Activated CD8-positive, alpha-beta memory T cell treated with anti-CD3 and anti-CD28 coated beads for 1 hour (primary cell): ENCODE measurements at places on chromosomes 13 and 19.

DNA sequence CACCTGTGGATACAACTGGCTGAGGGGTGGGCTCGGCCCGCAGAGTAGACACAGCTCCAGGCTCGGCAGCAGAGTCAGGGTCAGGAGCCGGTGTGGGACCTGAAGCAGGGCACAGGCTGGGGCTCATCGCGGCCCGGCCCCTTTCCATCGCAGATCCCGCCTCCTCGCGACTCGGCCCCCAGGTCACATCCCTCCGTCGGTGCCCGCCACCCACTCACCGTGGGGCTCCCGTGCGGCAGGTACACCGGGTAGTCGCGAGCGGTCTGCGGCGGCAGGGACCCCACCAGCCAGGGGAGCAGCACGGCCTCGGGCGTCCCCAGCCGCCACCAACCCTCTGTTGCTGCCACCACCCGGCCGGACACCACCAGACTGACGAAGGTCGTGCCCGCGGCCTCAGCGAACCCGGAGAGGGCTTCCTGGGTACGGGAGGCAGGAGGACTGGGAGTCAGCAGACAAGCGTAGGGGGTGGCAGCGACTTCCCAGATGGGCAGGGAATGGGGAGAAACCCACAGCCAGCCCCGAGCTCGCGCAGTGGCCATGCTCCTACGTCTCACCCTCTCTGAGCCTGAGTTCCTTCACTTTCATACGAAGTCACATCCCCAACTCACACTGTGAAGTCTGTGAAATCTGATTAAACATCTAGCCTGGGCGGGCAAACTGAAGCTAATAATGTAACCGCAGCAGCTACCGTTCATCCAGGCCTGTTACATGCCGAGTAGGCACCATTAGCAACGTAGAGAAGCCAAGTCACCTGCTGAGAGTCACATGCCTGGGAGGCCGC is 3.7 kb downstream of the FUZ start:
- peak; percentile 24 for DNase-seq

- DNase-seq: no peak
Measured at GRCh38 chr19:38337360-38337653, 1.7 kb downstream of the CATSPERG start.

DNA sequence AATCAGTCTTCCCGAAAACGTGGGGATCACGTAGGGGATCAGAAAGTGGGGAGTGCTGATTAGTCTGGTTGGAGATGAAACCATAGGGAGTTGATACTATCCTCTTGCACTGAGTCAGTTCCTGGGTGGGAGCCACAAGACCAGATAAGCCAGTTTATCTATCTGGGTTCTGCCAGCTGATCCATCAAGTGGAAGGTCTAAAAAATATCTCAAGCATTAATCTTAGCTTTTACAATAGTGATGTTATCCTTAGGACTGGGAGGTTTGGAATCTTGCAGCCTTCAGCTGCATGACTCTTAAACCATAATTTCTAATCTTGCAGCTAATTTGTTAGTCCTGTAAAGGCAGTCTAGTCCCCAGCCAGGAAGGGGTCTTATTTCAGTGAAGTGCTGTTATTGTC is 2474.2 kb downstream of the PCDH9 start:
- DNase-seq: no peak

DNA sequence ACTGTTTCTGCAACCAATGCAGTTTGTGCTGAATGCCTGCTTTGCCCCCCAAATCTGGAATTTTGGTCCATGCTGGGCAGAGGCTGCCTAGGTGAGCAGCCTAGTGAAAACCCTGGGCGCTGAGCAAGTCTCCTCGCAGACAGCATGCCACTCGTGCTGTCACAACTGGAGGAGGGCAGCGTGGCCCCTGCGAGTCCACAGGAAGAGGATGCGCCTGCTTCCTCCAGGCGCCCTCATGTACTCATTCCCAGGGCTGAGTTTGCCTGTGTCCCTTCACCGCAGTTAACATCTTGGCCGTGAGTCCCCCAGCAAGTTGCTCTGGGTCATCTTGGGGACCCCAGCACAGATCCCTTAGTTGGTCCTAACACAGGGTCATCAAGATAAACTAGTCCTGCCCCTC is 26.2 kb upstream of the TMEM160 start:
- no peak for DNase-seq

DNA sequence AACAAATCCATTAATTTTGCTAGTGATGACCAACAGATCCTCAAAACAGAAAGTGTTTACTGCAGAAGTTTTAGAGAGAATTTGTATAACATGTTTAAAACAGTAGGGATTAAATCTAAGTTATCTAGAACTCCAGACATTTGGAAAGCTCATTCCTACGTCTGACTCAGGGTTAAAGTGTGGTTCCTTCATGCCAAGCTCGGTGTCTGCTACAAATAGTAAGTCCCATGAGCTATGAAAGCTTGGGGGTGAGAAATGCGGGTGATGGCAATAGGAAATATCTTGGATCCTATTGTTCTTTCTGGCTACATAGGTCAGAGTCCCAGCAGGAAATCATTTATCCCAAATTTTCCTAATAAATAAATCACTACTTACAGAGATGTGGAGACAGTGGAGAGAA is 867.1 kb downstream of the UQCRFS1 start:
- DNase-seq: no peak

GRCh38 chr19:35915443-35915842 is 7.3 kb upstream of the TYROBP start:
- no peak for DNase-seq

GRCh38 chr19:17495639-17496296 is 15.7 kb upstream of the PGLS start:
- no peak for DNase-seq

DNA sequence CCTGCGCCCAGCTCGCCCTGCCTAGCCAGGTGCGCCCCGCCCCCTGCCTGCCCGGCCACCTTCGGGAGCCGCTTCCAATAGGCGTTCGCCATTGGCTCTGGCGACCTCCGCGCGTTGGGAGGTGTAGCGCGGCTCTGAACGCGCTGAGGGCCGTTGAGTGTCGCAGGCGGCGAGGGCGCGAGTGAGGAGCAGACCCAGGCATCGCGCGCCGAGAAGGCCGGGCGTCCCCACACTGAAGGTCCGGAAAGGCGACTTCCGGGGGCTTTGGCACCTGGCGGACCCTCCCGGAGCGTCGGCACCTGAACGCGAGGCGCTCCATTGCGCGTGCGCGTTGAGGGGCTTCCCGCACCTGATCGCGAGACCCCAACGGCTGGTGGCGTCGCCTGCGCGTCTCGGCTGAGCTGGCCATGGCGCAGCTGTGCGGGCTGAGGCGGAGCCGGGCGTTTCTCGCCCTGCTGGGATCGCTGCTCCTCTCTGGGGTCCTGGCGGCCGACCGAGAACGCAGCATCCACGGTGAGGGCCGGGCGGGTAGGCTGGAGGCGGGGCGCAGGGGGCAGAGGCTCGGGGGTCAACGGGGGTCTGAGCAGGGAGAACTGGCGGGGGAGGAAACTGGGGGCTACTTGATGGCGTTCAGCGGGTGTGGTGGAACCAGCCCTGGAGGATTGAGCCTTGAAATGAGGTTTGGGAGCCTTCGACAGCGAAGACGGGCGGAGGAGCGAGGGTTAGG is at the start of gene SPINT2:
Gene SPINT2 (plus strand): TSS at position 88 of the 727 bp plus-strand sequence. CDS start 320 bp downstream, at position 408.
- no peak for DNase-seq

DNA sequence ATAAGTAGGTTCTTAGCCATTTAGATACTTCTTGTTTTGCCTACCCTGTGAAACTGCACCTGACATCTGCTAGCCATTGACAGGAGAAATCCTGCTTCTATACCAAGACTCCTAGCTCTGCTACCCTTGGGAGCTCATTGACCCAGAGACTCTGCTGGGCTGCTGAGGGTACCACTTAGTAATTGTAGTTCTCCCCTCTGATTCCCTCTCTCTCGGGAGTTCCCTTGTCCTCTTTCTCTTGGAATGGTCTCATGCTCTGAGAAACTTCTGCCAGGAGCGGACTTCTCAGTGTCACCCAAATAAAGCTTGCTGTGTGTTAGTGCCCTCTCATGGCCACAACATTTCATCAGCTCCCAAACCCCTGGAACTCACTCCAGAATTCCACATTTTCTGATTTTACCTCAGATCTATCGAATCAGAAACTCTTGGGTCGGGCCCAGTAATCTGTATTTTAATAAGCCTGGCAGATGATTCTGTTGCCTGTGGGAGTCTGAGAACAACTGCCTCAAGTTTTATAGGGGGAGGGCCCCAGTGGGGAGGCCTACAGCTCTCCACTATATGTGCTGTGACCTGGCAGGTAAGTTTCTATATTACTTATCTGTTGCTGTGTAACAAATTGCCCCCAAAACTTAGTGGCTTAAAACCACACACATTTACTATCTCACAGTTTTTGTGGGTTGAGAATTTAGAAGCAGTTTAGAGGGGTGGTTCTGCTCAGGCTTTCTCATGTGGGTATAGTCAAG is 221.1 kb downstream of the TDRD3 start:
- no peak for DNase-seq

DNA sequence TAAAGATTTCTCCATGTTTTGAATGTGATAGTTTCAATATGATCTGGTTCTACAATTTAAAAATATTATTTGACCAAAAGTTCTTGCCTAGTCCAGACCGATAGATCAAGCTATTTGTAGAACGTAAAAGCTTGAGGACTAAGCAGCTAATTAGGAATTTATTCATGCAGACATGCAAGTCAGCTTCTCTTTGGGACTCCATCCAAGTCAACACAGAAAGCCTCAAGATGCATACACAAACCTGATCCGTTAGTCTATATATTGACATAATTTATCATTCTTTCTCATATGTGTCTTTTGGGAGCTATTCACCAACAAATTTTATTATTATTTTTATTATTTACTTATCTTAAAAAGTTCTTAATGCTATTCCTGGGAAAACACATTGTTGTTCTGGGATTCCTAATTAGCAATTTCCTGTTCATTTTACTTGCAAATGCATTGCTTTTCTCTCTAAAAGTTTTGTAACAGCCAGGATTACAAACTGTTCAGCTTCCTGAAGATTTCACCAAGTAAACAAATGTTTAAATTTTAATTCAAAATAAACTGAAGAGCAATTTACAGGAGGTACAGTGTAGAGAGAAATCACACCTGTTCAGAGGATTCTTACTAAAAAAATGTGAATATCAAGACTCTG is 375.3 kb downstream of the GPC5 start:
- DNase-seq: no peak

DNA sequence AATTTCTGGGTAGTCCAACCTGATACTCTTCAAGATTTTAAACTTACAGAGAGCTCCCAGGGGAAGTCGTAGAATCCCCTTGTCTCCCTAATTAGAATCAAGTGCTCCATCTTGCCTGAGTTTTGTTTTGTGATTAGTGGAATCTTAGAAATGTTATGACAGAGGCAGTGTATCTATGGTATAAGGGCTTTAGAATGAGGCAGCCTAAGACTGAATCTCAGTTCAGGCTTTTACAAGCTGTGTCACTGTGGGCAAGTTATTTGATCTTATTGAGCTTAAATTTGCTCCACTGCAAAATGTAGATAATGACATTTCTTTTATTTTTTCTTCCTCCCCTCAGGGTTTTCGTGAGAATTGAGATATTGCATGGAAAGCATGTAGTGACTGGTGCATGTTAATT is 215.5 kb downstream of the POSTN start:
- DNase-seq: no peak
